ENCODE measurements at places on chromosomes 6 and 20.

- DNase-seq: no peak
Measured at GRCh38 chr6:33837971-33838665, 34.3 kb upstream of the MLN start.

DNA sequence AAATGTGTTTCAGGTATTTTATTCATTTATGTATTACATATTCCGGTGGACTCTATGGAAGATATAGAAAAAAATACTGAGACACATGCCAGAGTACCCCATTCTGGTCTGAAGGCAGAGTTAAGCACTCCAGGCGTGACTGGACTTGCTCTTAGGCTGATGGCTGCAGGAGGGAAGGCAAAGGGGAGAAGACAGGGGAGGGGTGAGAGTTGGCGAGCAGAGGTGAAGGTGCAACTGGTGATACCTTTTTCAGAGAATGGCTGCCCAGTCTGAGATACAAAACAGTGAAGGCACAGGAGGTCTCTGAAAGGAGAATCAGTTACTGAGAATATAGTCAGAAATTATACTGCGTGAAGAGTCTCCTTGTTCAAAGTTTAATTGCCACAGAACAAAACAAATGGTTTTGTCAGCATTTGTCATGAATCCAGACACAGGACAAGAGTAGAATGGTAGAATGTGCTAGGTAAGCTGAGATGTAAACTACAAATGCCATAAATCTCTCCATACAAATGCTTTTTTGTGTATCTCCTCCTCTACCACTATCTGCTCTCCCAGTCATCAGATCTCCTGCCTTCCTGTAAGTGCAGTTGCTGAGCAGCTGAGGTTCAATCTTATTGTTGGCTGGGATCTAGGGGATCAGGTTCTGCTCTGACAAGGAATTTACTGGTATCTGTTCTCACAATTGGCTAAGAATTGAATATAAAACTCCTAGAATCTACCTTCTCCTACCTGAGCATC lies 104.2 kb upstream of the DST start:
- DNase-seq: no peak

GRCh38 chr6:142833054-142833453 lies 111.9 kb downstream of the HIVEP2 start:
- no peak for DNase-seq

- DNase-seq: no peak
Measured at GRCh38 chr20:25486377-25486776, 78.9 kb downstream of the GINS1 start.

DNA sequence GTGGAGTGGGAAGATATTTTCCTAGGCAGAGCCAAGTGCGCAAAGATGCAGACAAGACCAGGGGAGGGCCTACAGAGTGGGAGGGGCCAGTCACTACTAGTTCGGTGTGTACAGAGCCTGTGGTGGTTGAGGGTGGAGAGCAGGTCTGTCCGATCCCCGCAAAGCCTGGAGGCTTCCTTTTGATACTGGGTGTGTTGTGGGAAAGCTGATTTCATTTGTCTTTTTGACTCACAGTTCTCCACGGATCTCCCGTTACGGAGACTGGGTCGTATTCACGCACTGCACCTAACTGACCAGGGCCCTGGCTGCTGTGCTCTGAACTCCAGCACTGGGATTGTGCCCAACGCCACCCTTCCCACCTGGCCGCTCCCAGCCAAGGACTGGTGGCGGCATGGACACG lies 1.4 kb upstream of the TIAM2 start:
- DNase-seq: no peak

GRCh38 chr20:19048995-19049501 lies 163.4 kb upstream of the SLC24A3 start:
- no peak for DNase-seq

GRCh38 chr6:143594647-143595046 lies 83.1 kb upstream of the PHACTR2 start:
- no peak for DNase-seq

- DNase-seq: no peak
Measured at GRCh38 chr6:100730001-100730980, 150.8 kb downstream of the ASCC3 start.

DNA sequence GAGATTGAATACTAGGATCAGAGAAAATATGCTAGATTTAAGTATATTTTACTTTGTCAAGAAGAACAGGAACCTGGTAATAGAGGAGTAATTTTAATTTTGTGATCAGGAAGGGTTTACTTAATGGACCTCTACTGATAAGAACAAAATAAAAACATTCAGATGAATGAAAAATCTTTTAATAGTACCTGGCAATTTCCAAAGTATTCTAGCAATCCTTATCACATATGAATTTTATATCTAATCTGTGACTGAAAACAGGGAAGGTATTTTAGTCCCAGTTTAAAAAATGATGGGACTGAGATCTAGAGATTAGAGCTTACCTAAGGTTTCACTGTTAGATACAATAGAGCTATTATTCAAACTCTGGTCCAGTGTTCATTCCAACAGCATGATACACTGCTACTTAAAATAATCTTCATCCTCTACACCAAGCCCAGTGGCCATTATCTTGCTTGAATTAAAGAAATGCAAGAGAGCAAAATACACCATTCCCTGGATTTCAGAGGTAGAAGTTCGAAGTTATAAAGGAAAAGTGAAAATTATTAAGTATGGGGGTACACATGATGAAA lies 13.5 kb downstream of the SLC17A5 start:
- DNase-seq: no peak

- DNase-seq: no peak
Measured at GRCh38 chr6:155676346-155676745, 220.7 kb upstream of the NOX3 start.

GRCh38 chr6:72905705-72906478 lies 284.0 kb downstream of the KCNQ5 start:
- no peak for DNase-seq

- no peak for DNase-seq
Measured at GRCh38 chr6:6716998-6717763, 128.7 kb downstream of the LY86 start.

- no peak for DNase-seq
Measured at GRCh38 chr20:46316984-46317684, 8.8 kb upstream of the CDH22 start.

GRCh38 chr6:116351101-116351500 lies 19.6 kb upstream of the DSE start:
- DNase-seq: no peak

GRCh38 chr6:143368426-143368825 lies 82.1 kb downstream of the ADAT2 start:
- DNase-seq: no peak

GRCh38 chr6:74901576-74901975 lies 304.3 kb downstream of the COL12A1 start:
- no peak for DNase-seq
